ENCODE measurements at places on chromosomes 6 and 20. TPM values are rescaled to one million over a fixed set of nuclear protein-coding genes. Genes with fewer than 3 reads are reported as not detected.

- DNase-seq = no peak
Observed at GRCh38 chr6:122563364-122564052, 46.7 kb upstream of the PKIB start.

DNA sequence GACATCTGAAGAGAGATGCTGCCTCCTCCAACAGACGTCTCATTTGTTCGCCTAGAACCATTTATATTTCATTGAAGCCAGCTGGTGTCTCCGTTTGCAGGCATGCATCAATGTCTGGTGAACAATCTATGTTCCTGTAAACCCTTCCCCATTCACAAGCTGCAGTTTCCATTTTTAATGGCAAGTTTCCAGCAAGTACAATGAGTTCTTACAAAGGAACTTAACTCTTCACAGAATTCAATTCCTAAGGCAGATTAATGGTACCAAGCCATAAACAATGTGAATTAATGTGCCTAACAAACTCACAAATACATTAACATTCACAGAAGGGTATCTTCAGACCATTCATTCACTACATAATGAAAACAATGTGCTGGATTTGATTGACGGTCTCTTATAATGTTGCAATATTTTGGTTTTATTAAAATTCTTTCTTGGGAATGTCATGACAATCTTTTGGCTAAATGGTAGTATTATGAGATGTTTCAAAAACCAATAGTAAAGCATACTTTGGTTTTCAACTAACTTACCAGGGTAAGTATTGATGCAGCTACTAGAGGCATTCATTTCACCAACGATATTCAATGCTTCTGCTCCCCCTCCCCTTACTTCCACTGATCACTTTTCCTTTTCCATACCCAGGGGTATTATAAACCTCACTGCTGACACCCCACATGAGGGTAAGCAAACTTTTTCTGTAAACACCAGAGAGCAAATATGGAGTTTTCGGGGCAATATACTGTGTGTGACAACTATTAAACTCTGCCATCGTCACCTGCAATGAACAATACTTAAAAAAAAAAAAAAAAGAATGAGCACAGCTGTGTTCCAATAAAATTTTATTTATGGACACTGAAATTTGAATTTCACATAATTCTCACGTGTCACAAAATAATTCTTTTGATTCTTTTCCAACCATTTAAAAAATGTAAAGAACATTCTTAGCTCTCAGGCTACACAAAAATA, 4.2 kb downstream of the AKIRIN2 start:
- no peak for DNase-seq

DNA sequence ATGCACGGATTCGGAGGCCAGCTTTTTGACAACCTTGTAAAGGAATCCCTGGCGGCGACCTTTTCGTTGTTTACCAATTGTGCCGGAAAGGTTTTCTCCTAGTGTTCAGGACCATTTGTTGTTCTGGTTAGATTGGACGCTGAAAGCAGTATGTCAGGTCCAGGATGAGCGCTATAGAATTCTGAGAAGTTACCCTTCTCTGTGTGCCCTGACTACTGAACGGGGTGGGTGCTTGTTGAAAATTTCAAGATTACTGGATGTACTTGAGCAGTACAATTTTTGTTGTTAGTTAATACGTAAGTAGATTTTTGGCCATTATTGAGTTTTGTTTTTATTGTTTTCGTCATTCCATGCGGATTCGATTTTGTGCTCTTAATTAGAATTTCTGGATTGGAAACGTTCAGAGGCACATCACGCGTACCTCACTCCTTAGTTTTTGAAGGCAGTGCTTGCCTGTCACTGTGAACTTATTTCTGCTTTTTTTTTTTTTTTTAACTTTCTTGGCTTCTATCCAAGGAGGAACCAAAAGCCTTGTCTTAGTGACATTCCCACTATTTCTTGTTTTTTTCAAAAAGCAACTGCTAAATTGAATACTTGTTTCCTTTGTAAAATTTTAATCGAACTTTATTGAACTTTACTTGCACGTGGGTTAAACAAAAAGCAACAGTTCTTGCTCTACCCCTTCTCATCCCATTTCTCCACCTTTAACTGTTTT, 898 bp downstream of the XRN2 start:
- DNase-seq = no peak

Gene TTLL9
- total RNA-seq = 1.7 TPM

GRCh38 chr20:55615818-55616217, 389.5 kb downstream of the CBLN4 start:
- DNase-seq = no peak

Gene PRELID3B
- total RNA-seq = 61.3 TPM

- DNase-seq = no peak
Observed at GRCh38 chr6:130513770-130514169, 148.0 kb downstream of the TMEM200A start.

DNA sequence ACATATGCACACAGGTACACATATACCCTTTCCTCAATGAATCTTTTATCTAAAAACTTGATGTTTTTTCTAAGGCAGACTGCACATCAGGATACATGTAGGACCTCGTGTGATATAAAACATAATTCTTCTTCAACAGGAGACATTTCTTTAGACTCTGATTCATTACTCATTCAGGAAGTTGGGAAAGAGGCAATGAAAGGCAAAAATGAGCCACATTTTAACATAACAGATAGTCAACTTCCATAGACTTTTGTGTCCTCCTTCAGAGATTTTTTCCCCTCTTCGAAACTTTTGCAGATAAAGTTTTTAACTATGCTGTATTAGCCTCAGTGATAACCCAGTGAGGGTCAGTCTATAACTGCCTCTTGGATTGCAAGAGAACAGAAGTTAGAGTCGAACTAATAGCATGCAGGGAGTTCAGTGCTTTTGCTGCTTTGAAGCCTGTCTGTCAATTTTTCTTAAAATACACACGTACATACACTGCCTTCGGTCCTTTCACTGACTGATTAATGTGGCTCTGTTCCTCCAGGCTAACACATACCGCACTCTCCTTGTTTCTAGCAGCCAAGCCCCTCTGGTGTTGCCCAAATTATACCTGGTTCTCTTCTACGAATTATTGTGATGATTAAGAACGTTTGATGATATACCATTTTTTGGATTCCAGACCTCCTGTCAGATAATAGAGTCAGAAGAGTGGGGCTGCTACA, 562.5 kb upstream of the MAP3K7 start:
- DNase-seq = no peak

DNA sequence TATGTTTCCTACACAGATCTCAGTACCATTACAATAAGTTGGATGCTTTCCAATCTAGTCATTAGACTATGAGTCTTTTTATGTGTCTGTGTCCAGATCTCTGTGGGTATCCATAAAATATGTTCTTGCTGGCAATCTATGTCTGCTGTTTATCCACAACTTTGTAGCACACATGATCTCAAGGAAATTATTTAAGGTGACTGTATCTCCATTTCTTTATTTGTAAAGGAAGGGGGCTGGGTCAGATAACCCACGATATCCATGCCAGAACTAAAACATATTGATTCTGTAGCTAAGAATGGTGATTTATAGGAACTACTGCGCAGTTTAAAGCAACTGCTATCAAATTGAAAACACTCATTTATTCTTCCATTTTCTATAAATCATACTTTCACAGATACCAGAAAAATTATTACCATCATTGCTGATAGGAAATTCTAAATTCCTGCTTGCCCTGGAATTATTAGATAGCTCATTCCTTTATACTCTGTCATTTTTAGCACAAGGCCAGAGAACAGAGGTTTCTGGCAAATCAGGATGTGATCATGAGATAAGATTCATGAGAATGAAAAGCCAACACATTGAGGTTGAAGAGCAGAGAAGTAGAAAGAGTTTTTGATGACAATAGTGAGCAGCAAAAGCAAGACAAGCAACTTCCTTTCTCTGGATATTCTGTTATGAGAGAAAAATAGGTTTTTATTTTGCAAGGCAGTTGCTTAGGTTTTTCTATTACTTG, 851.4 kb upstream of the CITED2 start:
- DNase-seq = no peak

Gene METTL24
- total RNA-seq = 2.5 TPM

GRCh38 chr20:7994809-7995208, 24.8 kb downstream of the TMX4 start:
- DNase-seq = no peak

GRCh38 chr6:136158387-136158821, 91.7 kb downstream of the MTFR2 start:
- no peak for DNase-seq

Gene RHAG
- not detected for total RNA-seq

- no peak for DNase-seq
Observed at GRCh38 chr6:163231356-163232014, 183.0 kb upstream of the QKI start.

Gene PLEKHG1
- 7.3 TPM for total RNA-seq

GRCh38 chr6:135063926-135064325, 9.3 kb upstream of the HBS1L start:
- no peak for DNase-seq

Gene COL9A3
- total RNA-seq = 37.1 TPM

DNA sequence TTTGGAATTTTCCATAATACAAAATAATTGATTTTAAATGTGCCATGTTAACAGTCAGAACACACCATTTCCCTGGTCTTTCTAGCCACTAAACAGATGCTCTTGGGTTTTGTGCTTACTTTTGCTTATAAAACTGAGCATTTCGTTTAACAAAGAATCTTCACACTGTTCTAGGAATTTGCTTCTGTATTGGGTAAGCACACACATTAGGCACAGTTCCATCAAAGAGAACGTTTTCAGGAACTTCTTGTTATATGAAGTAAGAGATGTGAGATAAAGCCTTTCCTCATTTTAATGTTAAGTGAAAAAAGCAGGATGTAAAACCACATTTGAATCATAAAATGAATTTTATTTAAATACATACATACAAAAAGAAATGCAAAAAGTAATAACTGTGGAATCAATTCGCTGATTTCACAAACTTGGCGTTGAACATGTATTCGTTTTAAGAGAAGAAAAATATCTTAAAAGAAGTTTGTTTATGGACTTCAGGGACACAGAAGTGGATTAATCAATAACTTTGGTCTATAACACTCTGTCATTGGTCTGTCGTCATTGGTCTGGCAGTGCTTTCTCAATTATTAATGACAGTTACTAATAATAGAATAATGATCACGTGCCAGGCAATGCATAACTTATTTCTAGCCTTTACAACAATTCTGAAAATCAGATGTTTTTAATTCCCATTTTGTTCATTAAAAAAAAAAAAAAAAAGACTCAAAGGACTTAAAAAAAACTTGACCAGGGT, 199.9 kb upstream of the PRDM1 start:
- DNase-seq = no peak

DNA sequence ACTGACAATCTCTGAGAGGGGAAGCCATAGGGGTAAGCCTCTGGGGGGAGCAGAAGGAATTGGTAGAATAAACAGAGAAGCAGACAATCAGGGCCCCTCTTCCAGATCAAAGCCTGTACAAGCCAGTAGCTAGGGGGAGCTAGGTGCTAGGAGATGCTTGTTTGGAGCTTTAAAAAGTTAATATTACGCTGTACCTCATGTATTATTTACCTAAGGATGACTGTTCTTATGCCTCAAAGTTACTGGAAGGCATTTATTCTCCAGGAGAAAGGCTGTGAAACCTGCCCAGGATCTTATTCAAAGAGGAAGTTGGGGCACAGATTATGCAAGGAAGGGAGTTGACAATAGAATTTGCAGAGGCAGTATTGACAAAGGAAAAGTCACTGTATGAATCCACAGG, 111.8 kb upstream of the SLC35F1 start:
- no peak for DNase-seq

DNA sequence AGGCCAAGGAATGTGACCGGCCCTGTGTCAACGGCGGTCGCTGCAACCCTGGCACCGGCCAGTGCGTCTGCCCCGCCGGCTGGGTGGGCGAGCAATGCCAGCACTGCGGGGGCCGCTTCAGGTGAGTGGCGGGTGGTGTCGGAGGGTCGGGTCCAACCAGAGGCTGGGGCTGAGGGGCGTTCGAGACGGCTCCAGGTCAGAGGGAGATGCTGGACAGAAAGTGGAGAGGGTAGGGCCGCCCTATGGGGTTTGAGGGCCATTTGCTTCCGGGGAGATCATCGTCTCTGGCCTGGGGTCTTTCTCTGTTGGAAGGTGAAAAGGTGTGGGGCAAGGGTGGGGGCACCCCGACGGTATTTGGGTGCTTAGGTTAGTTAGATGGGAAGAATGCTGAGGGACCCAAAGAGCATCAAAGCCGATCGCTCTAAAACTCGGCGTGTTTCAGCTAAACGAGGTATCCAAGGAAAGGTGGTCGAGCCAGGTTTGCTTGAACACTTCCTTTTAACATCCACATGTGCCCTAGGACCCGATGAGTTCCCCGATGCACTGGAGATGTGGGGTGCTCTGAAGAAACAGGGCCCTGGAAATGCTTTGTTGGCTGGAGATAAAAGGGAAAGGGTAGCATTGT, 691 bp downstream of the ATRN start:
- no peak for DNase-seq

Gene SRMS
- total RNA-seq = not detected

DNA sequence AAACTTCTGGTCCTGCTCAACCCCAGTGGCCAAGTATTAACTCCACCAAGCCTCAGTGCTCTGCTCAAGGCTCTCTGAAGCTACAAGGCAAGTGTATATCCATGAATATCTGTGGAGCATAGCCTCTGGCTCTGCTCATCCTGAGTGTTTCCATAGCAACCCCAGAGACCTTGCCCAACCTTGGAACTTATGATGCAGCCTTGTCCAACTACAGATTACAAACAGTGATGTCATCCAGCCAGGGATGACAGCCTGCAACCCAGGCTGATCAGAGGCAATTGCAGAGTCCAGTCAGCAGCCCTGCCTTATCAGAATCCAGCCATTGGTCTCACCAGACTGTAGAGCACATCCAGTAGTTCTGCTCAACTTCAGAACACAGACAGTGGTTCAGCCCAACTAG, 65.5 kb upstream of the SPACA1 start:
- DNase-seq = no peak

Gene LY6G6D
- total RNA-seq = not detected

DNA sequence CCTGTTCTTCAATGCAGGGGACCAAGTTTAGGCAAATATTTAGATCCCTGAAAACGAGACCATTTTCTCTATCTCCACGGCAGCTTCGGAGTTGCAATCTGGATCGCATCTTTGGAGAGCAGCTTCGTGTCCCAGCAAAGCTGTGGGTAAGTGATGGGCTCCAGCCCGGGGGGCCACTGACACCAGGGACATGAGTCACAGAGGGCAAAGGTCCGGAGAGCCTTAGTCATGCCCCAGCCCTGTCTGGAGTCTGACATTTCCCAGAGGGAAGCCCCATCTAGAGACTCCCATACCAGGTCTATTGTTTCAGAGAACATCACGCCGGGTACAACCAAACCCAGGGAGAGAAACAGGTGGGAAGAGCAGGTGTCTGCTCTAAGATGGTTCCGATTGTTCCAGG, 95.9 kb downstream of the NFATC2 start:
- DNase-seq = no peak

Gene TJAP1
- total RNA-seq = 5.0 TPM

DNA sequence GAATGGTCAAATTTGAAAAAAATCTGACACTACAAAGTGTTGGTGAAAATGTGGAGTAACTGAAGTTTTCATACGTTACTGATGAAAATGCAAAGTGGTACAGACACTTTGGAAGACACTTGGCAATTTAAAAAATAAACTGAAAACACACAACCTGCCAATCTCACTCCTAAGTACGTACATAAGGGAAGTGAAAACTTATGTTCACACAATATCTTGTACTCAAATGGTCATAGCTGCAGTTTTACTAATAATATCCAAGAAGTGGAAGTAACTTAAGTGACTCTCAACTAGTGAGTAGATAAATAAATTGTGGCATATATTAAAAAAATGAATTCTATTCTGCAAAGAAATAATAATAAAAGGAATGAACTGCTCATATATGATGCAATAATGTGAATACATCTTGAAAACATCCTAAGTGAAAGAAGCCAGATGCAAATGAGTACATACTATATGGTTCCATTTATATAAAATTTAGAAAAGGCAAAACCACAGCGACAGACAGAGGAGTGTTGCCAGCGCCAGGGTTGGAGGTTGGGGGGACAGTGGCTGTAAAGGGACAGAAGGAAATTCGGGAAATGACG, 198.2 kb downstream of the ERMARD start:
- no peak for DNase-seq

Gene PARD6B
- total RNA-seq = 17.5 TPM

Data from occipital lobe (tissue), 3 donors.